Activated naive CD8-positive, alpha-beta T cell treated with anti-CD3 and anti-CD28 coated beads, Interleukin-2, amount 50 U/mL, for 16 hours (primary cell): ENCODE measurements at places on chromosomes 13 and 19.

DNA sequence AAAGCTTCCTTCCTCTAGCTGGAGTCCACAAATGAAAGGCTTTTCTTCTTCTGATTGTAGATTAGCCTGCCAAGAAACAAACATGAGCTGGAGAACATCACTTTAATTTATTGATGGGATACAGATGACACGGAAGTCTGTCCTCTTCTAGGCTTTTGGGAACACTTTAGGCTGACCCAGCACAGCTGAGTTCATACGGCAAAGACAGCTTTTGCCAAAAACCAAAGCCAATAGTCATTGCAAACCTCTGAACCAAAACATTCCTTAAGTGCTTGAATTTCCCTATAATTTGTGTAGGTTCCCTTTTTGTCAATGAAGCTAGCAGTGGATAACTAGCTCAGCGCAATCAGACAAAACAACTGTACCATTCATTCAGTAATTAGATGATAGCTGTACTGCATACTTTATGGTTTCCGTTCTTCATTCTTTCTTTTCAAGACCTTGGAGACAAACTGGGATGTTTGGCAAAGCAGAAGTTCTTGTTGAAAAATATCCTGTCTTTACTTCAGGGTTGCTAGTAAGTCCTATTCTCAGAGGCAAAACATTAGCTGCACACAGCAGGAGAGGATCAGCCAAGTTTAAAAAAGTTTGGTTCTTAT, 95.7 kb upstream of the SPRY2 start:
- DNase-seq, result no peak

- DNase-seq, result no peak
Observed at GRCh38 chr13:101763191-101763590, 310.7 kb downstream of the ITGBL1 start.

- no peak for DNase-seq
Observed at GRCh38 chr19:31113293-31113692, 235.9 kb downstream of the TSHZ3 start.

GRCh38 chr19:40625406-40626120, 24.4 kb downstream of the LTBP4 start:
- DNase-seq, result no peak

DNA sequence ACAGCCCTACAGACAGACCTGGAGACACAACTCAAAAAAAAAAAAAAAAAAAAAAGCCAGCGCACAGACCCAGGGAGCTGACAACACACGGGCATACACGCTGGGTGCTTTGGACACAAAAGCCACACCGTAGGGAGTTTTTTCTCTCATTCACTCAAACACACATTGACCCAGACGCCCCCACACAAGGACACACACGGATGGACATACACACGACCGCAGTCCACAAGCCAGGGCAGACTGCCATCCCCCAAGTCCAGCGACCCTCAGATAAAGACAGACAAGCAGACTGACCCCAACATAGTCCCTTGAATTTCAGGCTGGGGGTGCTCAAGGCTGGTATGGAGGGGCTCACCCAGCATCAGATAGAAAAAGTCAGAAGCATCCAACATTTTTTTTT, 12.0 kb upstream of the TUBB4A start:
- no peak for DNase-seq

DNA sequence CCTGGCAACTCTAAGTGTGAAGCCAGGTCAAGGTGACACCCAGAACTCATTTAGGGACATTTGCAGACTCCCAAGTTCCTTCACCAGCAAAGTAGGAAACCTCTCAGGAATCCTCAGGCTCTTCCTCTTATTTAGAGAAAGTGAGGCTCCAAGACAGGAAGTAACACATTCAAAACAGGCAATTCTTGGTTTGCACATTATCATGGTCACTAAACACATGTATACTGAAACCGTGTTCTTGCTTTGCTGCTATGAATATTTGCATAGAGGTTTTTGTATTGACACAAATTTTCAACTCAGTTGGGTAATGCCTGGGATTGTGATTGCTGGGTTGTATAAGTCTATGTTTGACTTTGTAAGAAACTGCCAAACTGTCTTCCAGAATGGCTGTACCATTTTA, 13.2 kb upstream of the URI1 start:
- DNase-seq, result no peak

DNA sequence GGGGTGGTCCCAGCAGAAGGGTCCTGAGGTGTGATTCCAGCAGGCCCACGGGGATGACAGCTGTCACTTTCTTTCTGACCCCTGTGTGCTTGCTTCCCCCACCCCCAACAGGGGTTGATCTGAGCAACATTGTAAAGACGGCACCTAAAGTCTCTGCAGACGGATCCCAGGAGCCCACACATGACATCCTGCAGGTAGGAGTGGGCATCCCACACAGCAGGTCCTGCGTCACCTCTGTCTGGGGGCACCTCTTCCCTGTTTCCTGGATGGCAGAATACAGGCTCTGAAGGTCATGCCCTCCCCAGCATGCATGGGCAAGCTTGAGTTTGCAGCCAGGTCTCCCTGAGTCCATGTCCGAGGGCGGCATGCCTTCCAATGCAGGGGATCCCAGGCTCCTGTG, 10.5 kb downstream of the ARMC6 start:
- no peak for DNase-seq

GRCh38 chr19:44845612-44846454, at the start of gene NECTIN2:
NECTIN2 (plus strand) TSS chr19:44846297; CDS start chr19:44846526, 229 bp downstream.
- DNase-seq, result peak; percentile 63

GRCh38 chr13:29081036-29081435, 260.9 kb downstream of the MTUS2 start:
- no peak for DNase-seq

GRCh38 chr19:16825312-16826052, 3.7 kb upstream of the SIN3B start:
- DNase-seq, result no peak

DNA sequence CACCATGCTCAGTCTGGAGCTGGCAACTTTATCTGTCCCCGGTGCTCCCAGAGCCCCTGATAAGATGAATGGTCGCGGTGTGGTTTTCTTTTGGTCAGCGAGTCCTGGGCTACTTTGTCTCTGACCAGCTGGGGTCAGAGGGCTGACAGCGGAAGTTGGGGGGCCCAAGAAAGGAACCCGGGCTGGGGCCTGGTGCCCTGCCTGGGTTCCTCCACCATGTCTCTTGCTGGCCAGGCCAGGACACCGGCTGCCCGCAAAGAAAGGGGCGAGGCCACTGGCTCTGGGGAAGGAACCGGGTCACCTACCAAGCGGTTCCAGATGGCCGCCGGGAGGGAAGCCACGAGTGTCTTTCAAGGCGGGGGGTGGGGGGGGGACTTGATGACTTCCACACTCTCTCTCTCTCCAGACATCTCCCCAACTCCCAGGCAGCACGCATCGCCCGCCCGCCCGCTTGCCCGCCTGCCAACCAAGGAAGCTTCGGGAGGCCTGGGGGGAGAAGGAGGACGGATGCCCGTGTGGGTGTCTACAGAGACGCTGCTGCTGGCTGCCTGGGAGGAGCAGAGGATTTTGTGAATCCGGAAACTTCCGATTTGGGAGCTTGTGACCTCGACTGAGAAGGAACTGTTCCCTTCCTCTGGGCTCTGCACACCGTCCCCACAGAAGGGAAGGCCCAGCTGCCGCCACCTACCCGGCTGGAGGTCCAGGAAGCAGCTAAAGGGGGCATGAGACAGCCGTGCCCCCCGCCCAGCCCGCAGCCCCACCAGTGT, 1.1 kb downstream of the PIP5K1C start:
- DNase-seq, result no peak

DNA sequence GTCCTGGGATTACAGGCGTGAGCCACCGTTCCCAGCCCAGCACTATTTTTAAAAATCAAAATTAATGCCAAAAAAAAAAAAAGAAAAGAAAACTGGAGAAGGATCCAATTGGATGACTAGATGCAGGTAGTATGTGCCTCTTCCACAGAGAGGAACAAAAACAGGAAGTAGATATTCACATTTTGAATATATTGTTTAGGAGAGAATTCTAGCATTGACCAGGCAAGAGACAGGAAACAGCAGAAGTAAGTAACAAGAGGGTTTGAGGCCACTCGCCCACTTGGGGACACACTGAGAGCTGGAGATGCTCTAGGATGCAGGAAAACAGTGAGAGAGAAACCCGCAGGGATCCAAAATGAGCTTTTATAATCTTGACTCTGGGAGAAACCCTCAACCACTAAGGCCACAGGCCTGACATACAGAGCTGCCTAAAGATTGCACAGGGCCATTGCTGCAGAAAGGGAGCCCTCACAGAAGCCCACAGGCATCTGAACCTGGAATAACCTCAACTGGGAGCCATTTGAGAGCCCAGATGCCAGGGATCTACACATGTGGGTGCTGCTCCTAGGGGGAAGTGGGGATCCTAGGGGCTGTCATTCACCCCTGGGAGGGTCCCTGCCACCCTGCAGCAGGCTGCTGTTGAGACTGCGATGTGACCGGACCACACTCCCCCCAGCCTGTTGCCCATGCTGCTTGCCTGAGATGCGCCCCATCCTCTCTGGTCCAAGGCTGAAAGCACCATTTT, 28.2 kb downstream of the IGFL2 start:
- no peak for DNase-seq

DNA sequence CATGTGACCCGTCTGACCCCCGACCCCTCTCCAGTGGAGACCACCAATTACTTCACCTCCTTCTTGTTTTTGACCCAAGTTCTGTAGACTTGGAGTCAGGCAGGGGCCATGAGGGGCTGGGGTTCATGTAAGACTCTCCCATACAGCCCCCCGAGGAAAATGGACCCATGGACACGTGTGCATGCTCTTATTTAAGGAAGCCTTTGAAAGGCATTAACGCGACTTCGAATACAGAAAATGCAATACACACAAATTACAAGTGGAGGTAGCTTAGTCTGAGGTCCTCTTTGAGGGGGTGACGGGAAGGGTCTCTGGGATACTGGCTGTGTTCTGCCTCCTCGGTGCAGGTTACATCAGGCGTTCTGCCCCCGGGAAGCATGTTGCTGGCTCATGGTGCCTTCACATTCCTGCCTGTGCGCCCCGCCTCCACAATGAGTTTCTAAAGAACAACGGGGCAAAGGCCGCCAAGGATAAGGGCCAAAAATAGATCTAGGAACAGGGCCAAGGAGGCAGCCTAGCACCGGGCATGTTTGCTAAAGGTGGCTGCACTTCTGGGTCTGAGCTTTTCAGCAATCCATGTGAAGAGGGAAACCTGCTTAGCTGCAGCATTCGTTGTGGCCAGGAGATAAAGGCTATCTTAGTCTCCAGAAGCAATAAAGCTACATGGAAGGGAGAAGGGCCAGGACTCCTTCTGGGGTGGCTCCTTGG, 54.5 kb downstream of the RAB20 start:
- DNase-seq, result no peak

DNA sequence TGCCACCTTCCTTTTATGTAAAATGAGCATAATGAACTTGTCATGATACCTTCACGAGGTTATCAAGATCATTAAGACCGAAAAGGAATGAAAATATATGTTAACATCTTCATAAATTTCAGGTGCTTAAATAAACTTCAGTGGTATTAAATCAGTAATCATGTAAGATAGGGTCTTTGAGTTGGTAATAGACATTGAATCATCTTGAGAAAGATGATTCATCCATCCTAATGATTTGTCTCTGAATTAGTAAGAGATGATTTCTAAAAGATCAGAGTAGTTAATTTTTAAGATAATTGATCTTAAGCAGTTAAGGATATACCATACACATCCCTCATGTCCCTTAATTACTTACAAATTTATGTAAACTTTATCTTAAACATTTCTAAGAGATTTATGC, 52.0 kb downstream of the COG3 start:
- DNase-seq, result no peak

DNA sequence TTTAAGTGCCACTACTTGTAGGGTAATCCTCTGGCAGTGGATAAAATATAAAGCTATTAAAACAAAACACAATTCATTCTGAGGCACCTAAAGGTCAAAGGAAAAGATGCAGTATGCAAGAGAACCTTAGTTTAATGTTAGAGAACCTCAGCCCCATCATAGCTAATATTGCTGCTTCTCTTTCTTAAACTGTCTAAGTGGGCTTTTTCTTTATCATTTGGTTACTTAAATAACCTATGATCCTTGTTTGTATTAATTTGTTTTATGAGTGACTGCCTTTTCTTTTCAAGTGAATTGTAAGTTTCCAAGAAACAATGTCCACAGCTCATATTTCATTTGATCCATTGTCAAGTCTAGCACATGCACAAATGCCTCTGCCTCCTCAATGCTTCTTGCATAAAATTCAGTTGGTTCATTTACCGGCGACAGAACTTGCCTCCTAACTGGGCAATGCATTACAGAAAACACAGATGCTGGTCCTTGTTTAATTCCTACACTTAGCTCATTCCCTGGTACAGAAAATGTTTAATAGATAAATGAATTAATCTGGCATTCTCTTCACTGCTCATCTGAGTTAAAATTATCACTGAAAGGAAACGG, 1049.8 kb downstream of the OLFM4 start:
- DNase-seq, result no peak

GRCh38 chr13:42893214-42893671, 98.8 kb downstream of the EPSTI1 start:
- DNase-seq, result no peak

DNA sequence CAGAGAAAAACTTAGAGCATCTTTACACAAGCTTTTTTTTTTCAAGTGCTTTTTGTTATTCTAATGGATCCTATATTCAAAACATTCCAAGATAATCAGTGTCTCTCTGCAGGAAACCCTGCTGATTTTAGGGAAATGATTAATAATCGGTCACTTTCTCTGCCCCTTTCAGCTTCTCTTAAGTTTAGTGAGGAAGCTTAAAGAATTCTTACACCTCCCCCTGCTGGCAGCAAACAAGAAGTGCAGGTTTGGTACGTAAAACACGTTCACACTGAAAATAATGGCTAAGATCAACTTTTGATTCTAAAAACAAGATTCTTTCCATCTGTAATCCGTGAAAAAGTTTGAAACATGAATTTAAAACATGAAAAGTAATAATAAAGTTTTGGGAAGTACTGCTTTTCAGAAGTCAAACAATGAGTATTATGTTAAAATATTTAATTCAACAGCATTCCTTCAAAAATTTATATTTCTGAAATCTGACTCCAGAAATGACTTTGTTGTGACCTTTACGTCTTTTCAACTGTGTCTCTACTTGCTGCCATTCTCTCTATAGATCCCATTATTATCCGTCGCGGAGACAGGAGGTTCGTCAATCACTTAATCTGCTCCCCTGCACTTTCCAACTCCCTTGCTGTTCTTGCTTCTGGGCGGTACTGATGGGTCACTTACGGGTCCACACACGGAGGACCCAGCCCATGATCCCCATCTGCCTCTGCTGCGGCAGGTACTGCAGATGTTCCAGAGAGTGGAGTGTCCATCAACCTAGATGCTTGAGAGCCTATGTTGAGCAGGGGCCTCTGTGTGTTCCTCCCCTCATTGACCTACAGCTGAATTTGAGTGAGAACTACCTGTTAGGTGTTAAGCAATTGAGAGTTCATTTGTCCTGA, 203.1 kb upstream of the EDNRB start:
- DNase-seq, result no peak
